Neural crest cell (in vitro differentiated cells): ENCODE measurements at places on chromosomes 4 and X. TPM values are rescaled to one million over a fixed set of nuclear protein-coding genes. Genes with fewer than 3 reads are reported as not detected.

GRCh38 chrX:40446921-40447320 is 133.8 kb upstream of the ATP6AP2 start:
- H3K36me3 ChIP-seq, result peaks cover 4% of the 10 kb centered on the region
- H3K4me3 ChIP-seq, result no peak overlapping the region
- peaks cover 43% of the 10 kb centered on the region for H3K4me1 ChIP-seq
- peaks cover 31% of the 10 kb centered on the region for H3K27me3 ChIP-seq
- no peak for DNase-seq
- no peak overlapping the region for H3K27ac ChIP-seq

GRCh38 chr4:62023633-62024032 is 823.5 kb downstream of the ADGRL3 start:
- H3K36me3 ChIP-seq, result no peaks in the 10 kb centered on the region
- H3K4me1 ChIP-seq, result no peaks in the 10 kb centered on the region
- no peak overlapping the region for H3K27ac ChIP-seq
- H3K4me3 ChIP-seq, result no peak overlapping the region
- no peaks in the 10 kb centered on the region for H3K27me3 ChIP-seq

GRCh38 chrX:97199501-97199900 is 315.8 kb downstream of the RPA4 start:
- H3K4me1 ChIP-seq, result peaks cover 5% of the 10 kb centered on the region
- H3K27ac ChIP-seq, result no peak overlapping the region

GRCh38 chr4:113957956-113958355 is 21.5 kb downstream of the ARSJ start:
- no peak overlapping the region for H3K27ac ChIP-seq
- no peaks in the 10 kb centered on the region for H3K4me1 ChIP-seq
- H3K27me3 ChIP-seq, result no peaks in the 10 kb centered on the region
- no peaks in the 10 kb centered on the region for H3K36me3 ChIP-seq
- H3K4me3 ChIP-seq, result no peak overlapping the region

DNA sequence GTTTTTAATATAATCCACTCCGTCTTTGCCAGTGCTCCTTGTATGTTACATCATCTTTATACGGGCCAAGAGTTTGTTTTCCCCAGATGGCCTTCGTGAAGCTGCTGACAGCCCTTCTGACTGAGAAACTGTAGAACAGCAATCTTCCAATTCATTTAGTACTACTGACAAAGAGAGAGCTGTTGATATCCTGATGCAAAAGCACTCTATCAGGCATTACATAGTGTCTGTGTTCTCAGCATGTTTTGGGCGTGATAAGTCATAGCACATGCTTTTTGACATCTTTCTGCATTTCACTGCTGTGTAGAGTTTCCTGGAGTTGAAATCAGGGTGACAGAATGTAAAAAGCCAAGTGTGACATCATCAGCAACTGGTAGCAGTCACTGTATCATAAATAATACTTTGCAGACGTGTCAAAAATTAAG is 746.3 kb upstream of the FAM241A start:
- H3K4me1 ChIP-seq, result no peaks in the 10 kb centered on the region
- no peak for DNase-seq

DNA sequence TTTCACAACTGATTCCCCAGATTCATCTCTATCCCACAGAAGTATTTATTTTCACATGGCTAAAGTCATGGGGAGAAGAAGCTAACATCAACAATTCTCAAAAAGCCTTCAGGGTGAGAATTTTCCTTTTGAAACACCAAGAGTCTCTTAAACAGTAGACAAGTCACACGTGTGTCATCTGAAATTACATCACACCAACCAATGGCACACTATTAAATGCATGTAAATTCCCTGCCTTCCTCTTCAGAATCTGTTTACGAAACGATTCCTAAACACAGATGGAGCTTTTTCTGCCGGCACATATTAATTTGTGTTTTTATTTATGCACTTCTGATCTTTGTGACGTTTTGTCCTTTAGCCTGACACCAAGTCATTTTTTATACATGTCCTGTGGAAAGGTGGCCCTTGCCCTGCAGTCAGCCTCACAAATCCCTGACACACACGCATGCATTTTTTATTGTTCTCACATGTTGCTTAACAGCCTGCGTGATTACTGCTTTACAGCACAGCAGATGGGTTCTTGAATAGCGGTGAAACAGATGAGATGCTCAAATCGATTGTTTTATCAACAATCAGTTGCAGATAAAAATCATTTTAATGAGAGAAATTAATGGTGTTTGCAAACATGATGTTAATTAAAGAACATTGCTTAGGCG is 735.9 kb upstream of the TENM3 start:
- no peaks in the 10 kb centered on the region for H3K36me3 ChIP-seq
- H3K4me3 ChIP-seq, result no peak overlapping the region
- DNase-seq, result no peak

GRCh38 chr4:31104043-31104442 is 383.9 kb downstream of the PCDH7 start:
- H3K27me3 ChIP-seq, result no peaks in the 10 kb centered on the region
- peaks cover 7% of the 10 kb centered on the region for H3K4me1 ChIP-seq
- no peak overlapping the region for H3K27ac ChIP-seq
- H3K36me3 ChIP-seq, result no peaks in the 10 kb centered on the region
- H3K4me3 ChIP-seq, result no peak overlapping the region
- DNase-seq, result no peak

DNA sequence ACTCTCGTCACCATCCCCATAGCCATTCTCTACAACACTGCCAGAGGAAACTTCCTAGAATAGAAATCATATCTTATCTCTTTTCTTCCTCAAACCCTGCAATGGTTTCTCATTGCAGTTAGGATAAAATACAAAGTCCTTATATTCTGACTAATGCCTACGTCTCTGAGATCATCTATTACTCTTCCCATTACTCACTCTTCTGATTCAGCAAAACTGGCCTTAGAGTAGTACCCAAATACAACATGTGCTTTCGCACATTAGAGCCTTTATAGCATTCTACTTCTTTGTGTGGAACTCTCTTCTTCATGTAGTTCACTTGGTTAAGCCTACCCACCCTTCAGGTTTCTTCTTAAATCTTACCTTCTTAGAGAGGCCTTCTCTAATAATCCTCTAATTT is 28.0 kb downstream of the LHFPL1 start:
- no peak overlapping the region for H3K4me3 ChIP-seq
- H3K36me3 ChIP-seq, result peaks cover 12% of the 10 kb centered on the region
- H3K27me3 ChIP-seq, result no peaks in the 10 kb centered on the region
- H3K4me1 ChIP-seq, result no peaks in the 10 kb centered on the region
- no peak overlapping the region for H3K27ac ChIP-seq
- no peak for DNase-seq

GRCh38 chr4:8032381-8032780 is 92.7 kb upstream of the AFAP1 start:
- H3K4me3 ChIP-seq, result no peak overlapping the region
- no peak overlapping the region for H3K27ac ChIP-seq
- no peaks in the 10 kb centered on the region for H3K27me3 ChIP-seq
- peaks cover 17% of the 10 kb centered on the region for H3K4me1 ChIP-seq

- H3K27ac ChIP-seq, result no peak overlapping the region
- no peaks in the 10 kb centered on the region for H3K36me3 ChIP-seq
- no peak overlapping the region for H3K4me3 ChIP-seq
- no peaks in the 10 kb centered on the region for H3K27me3 ChIP-seq
- no peak for DNase-seq
Measured at GRCh38 chrX:103797691-103798090, 21.1 kb downstream of the PLP1 start.

DNA sequence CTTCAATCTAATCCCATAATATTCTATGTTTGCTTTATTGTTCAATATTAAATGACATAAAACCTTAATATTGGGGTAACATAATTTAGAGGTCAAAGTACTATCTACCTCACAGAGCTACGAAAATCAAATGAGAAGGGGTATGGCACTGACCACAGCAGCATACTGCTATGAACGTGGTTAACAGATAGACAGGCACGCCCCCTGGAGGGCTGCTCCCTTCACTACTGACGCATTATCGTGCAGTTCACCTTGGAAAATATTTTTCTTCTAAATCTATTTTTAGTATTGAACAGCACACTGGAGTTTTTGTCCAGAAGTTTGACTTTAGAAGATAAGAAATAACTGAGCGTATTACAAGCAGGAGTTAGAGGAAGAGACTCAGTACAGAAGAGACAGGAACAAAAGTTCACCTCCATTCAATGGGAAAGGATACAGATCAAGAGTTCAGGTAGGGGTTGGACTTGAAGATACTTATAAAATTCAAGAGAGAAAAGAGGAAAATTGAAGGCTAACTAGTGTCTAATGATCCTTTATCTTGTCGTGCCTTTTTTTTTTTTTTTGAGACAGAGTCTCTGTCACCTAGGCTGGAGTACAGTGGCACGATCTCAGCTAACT is 22.7 kb downstream of the MAP9 start:
- H3K27ac ChIP-seq, result no peak overlapping the region
- no peaks in the 10 kb centered on the region for H3K36me3 ChIP-seq
- H3K4me3 ChIP-seq, result no peak overlapping the region
- no peaks in the 10 kb centered on the region for H3K27me3 ChIP-seq

DNA sequence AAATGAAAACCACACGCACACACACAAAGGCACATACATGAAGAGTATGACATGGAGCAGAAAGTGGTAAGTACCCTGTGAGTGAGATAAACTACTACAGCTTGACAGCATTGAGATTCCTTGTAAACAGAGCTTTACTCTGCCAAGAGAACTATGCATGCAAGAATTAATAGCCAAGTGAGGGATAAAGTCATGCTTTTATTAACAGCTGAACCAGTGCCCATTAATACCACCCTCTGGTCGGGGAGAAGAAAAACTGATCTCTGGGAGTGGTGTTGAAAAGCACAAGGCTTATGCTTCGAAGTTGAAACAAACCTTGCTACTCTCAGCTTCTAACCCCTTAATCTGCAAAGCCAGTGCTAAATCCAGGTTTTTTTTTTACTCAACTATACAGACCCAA is 95.9 kb upstream of the C1QTNF7 start:
- H3K36me3 ChIP-seq, result no peaks in the 10 kb centered on the region
- H3K4me3 ChIP-seq, result no peak overlapping the region

GRCh38 chrX:153441981-153442380 is 3.9 kb downstream of the TREX2 start:
- H3K4me1 ChIP-seq, result no peaks in the 10 kb centered on the region
- H3K27me3 ChIP-seq, result peaks cover 18% of the 10 kb centered on the region
- peaks cover 3% of the 10 kb centered on the region for H3K36me3 ChIP-seq
- no peak overlapping the region for H3K27ac ChIP-seq
- DNase-seq, result no peak

GRCh38 chrX:10612215-10612614 is 8.2 kb downstream of the MID1 start:
- DNase-seq, result no peak
- no peaks in the 10 kb centered on the region for H3K36me3 ChIP-seq
- peaks cover 58% of the 10 kb centered on the region for H3K4me1 ChIP-seq
- H3K4me3 ChIP-seq, result no peak overlapping the region
- no peaks in the 10 kb centered on the region for H3K27me3 ChIP-seq
- H3K27ac ChIP-seq, result peak overlapping the region; percentile 58

DNA sequence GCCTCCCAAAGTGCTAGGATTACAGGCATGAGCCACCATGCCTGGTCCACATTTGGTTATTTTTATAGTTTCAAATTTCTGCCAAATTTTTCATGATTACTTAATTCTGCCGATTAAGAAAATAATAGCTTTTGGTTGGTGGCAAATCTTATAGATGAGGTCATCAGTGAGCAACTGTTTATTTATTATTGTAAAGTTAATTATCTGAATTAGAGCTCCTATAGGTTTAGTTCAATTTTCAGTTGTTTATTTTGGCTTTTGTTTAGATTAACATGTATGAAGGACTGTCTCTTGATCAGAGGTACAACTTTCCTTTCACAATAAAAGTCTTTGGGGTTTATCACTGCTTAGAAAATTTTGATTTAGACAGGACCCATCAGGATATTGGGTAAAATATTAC is 262.2 kb downstream of the SLC7A11 start:
- no peaks in the 10 kb centered on the region for H3K36me3 ChIP-seq
- H3K27ac ChIP-seq, result no peak overlapping the region
- no peak for DNase-seq
- H3K4me1 ChIP-seq, result no peaks in the 10 kb centered on the region

- no peak overlapping the region for H3K4me3 ChIP-seq
- no peaks in the 10 kb centered on the region for H3K27me3 ChIP-seq
- DNase-seq, result no peak
- H3K4me1 ChIP-seq, result no peaks in the 10 kb centered on the region
Measured at GRCh38 chr4:169059306-169060211, 49.5 kb upstream of the CBR4 start.

GRCh38 chr4:88949605-88950004 is 107.4 kb downstream of the FAM13A start:
- H3K4me1 ChIP-seq, result no peaks in the 10 kb centered on the region
- no peak overlapping the region for H3K27ac ChIP-seq
- H3K27me3 ChIP-seq, result no peaks in the 10 kb centered on the region
- no peak for DNase-seq
- H3K4me3 ChIP-seq, result no peak overlapping the region

DNA sequence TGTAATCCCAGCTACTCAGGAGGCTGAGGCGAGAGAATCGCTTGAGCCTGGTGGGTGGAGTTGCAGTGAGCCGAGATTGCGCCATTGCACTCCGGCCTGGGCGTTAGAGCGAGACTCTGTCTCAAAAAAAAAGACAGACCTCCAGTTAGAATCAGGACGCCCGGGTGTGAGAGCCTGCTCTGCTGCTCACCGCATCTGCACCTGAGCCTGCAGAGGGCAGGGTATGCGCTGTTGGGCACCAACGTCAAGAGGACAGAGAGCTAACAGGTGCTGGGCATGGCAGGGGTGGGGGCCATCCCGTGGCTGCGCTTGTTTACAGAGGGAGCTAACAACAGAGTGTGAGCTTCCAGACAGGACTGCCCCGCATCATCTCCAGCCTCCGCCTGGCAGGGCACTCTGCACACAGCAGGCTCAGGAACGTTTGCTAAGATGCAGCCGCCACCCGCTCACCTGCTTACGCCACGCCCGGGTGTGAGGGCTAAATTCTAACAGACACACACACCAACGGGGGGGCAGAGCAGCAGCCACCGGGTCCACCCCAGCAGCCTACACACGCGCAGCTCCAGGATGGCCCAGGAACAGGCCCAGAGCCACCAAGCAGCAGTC is 50.0 kb upstream of the CPLX1 start:
- H3K27ac ChIP-seq, result no peak overlapping the region
- no peaks in the 10 kb centered on the region for H3K4me1 ChIP-seq
- DNase-seq, result no peak
- H3K4me3 ChIP-seq, result no peak overlapping the region

FGB gene
- total RNA-seq, result not detected in 2 replicates

RIBC1 gene
- total RNA-seq, result 1.3 and 1.5 TPM in 2 replicates

NKX3-2 gene
- total RNA-seq, result 3.3 and 4.0 TPM in 2 replicates

FAM193A gene
- 45.5 and 45.8 TPM in 2 replicates for total RNA-seq

MAGEB1 gene
- total RNA-seq, result not detected in 2 replicates

SMAD1 gene
- 26.8 and 28.6 TPM in 2 replicates for total RNA-seq

TEX13D gene
- 1.9 and 2.1 TPM in 2 replicates for total RNA-seq

ITIH6 gene
- total RNA-seq, result 0.05 and 0.30 TPM in 2 replicates

GAGE12J gene
- not detected in 2 replicates for total RNA-seq

REELD1 gene
- total RNA-seq, result not detected in 2 replicates

APELA gene
- 0.18 and 0.56 TPM in 2 replicates for total RNA-seq

SLC6A14 gene
- total RNA-seq, result not detected in 2 replicates
